ENCODE measurements at places on chromosomes 1 and 21.

- DNase-seq: no peak
Observed at GRCh38 chr1:104768466-104768865, 1018.8 kb downstream of the AMY1C start.

DNA sequence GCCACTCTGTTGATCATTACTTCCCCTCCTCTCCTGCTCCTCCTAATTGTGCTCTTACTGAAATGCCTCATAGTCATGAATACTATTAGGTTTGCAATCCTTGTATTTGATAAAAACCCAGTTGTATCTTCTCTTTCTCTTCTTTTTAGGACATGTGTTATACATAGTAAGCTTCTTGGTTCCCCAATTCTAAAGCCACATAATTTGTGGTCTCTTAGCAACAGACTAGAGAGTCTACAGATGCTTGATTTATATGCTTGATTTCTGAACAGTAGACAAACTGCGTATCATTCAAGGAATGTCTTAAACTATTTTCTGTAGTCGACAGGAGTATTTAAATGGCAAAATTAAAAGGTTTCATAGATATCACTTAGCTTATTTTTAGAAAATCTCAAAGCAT lies 1598.9 kb downstream of the PLA2G4A start:
- no peak for DNase-seq

GRCh38 chr1:230753586-230754251 lies 6.5 kb downstream of the CAPN9 start:
- DNase-seq: no peak

DNA sequence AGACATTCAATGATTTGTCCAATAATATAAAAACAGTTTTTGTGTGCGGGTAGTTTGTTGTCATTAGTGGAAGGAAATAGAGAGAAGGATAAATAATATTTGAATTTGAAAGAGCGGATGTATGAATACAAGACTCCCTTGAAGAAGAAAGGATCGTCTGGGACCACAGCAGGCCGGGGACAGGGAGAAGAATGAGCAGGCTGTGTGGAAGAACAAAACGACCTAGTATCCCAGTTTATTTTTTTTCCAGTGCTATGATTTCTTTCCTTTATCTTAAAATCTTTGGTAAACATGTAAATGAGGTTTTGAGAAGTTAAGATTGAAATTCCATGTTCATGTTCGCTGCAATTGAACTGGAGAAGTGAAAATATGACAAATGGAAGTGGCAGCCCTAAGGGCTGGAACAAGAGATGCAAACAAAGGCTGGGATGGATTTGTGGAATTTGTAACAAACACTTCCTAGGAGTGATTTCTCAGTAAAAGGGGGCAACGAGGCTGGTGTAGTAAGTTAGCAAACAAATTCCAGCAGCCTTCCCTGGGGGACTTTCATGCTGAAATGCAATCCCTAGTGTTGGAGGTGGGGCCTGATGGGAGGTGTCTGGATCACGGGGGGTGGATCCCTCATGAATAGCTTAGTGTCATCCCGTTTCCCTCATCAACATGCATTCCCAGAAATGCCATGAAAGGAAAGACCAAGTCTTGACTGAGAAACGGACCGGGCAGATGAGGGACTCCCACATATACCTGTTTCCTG lies 10.2 kb upstream of the IFI16 start:
- no peak for DNase-seq

- DNase-seq: no peak
Observed at GRCh38 chr1:161501234-161501633, 4.0 kb upstream of the FCGR2A start.

GRCh38 chr1:978069-978834 lies 3.6 kb downstream of the PERM1 start:
- no peak for DNase-seq

DNA sequence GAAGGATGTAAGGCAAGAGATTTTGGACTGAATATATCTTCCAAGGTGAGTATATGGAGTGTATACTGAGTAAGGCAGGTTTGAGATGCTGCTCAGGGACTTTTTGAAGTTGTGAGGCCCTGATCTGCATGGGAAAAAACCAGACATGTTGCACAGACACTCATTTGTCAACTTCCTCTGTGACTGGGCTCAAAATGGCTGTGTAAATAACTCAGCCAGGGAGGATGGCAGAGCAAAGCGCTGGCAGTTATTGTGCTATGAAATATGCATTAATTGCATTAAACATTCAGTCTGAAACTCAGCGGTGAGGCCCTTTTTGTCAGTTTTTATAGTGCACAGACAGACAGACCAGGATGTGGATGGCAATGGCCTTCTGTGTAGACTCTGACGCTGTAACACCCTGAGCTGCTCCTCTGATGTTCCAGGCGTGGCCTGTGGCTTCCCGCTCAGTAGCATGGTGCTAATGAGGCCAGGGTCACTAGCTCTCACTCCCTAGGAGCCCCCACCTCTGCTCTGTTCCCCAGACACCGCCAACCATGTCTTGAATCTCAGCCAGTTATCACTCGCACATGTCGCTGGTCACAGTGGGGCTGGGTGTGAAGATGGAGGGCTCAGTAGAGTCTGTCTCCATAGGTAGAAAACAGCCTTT lies 307.0 kb upstream of the PROX1 start:
- DNase-seq: no peak

GRCh38 chr1:87243573-87243972 lies 85.1 kb upstream of the LMO4 start:
- no peak for DNase-seq

GRCh38 chr1:54651608-54652007 lies 10.0 kb downstream of the MROH7 start:
- DNase-seq: no peak

- no peak for DNase-seq
Observed at GRCh38 chr1:22490309-22490708, 38.7 kb downstream of the ZBTB40 start.

- DNase-seq: no peak
Observed at GRCh38 chr1:247385283-247385682, 30.7 kb upstream of the NLRP3 start.

Measured in stimulated activated CD4-positive, alpha-beta T cell treated with anti-CD3 and anti-CD28 coated beads, Interleukin-15, amount 100 ng/mL, for 1 hour (primary cell).